ENCODE measurements at places on chromosomes 4 and X.

DNA sequence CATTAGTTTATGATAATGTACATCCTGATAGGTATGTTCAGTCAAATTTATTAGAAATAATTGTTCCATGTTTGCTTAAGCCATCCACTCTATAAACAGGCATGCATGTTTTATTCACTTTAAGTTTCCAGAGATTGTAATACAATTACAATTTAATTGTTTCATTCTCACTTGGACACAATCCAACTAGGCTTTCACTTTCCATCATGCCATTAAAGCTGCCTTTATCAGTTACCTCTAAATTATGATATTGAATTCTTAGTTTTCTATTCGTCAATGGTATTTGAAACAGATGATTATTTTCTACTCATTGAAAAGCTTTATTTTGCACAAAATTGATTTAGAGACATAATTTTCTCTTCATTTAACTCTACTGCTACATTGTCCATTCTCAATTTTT lies 1196.3 kb downstream of the RAPGEF2 start:
- DNase-seq: no peak

DNA sequence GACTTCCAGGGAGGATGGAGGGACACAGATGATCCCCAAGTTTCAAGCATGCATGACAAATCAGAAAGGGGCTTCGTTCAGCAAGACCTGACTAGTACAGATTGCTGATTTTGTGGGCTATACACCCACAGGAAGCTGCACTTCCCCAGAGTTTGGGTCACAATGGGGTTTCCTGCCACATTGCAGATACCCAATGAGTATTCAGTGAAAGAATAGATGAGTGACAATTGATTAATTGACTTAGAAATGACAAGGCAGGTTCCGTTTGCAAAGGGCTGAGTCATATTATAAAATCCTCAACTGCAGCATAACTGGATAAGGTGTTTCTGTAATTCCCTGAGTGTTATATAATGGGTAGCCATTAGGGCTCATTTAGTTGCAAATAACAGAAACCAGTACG lies 146.6 kb upstream of the TBL1X start:
- no peak for DNase-seq

- DNase-seq: no peak
Observed at GRCh38 chr4:146550161-146550560, 28.4 kb upstream of the SLC10A7 start.

GRCh38 chr4:165096776-165097175 lies 15.9 kb downstream of the TMEM192 start:
- DNase-seq: no peak

- DNase-seq: no peak
Observed at GRCh38 chr4:138833974-138834373, 181.6 kb upstream of the NOCT start.

- no peak for DNase-seq
Observed at GRCh38 chr4:40150932-40151331, 45.9 kb upstream of the RHOH start.

DNA sequence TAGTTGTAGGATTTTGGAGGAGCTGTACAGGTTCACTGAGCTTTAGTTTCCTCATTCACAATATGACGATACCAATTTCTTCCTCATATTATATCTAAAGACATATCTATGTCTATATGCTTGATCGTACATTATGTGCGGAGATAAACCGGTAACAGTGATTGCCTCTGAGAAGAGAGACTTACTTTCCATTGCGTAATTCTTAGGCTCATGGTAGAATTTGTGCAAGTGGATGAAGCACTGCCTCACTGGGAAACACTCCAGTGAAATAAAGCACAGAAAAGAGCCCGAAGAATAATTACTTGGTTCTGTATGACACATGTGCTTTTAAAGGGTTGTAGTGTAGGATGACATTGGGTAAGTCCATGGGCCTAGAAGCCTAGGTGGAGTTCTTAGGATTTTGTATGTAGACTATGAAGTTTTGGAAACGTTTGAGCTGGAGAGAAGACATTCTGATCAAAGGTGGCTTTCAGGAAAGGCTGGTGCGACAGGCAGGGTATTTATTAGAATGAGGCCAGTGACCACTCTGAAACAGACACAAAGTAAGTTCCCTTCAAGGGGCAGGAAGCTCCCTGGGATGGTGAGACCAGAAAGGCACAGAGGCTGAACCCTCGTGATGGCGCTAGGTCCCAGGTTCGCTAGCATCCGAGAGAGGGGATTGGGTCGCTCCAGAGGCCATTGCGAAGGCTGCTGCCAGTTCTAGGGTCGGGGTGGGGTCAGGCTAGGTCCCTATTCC lies 649 bp upstream of the VBP1 start:
- no peak for DNase-seq

GRCh38 chr4:137474711-137475301 lies 57.5 kb downstream of the PCDH18 start:
- DNase-seq: no peak

Data from stimulated activated CD8-positive, alpha-beta memory T cell treated with anti-CD3 and anti-CD28 coated beads, Interleukin-15, amount 100 ng/mL, for 48 hours (primary cell).